ENCODE measurements at places on chromosomes 13 and 19.

- H3K27me3 ChIP-seq = no peaks in the 10 kb centered on the region
- no peak for DNase-seq
- no peak overlapping the region for H3K4me3 ChIP-seq
- H3K27ac ChIP-seq = no peak overlapping the region
- H3K36me3 ChIP-seq = no peaks in the 10 kb centered on the region
These were observed 22.7 kb upstream of the NAXD start for GRCh38 chr13:110592665-110593064.

DNA sequence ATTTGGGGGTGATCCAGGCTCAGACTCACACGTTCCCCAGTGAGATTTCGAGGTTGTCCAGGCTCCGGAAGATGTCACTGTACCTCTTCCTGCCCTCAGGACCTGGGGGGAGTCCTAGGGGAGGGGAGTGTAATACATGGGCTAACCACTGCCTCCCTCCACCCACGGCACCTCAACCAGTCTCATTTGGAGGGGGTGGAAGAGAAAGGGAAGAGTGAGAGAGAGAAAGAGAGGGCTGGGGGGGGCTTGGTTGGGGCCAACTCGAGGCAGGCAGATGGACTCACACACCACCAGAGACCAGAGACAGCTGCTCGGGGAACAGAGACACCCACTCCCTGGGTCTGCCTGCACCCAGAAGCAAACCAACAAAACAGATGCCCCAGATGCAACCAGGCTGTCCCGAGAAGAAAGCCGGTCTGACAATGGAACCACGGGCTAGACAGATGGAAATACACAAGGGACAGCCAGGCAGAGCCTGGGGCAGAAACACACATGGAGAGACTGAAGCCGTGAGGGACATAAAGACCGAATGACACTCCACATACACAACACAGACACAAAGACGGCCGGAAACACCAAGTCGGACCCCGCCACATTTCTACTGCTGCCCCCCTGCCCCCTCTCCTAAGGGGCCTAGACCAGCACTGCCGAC, 825 bp downstream of the GMIP start:
- no peaks in the 10 kb centered on the region for H3K27me3 ChIP-seq
- H3K27ac ChIP-seq = no peak overlapping the region
- H3K36me3 ChIP-seq = no peaks in the 10 kb centered on the region
- peak overlapping the region; percentile 66 for H3K4me3 ChIP-seq
- no peak for DNase-seq

- no peak overlapping the region for H3K27ac ChIP-seq
- H3K4me1 ChIP-seq = no peaks in the 10 kb centered on the region
- DNase-seq = no peak
These were observed 5.8 kb downstream of the KIRREL2 start for GRCh38 chr19:35862528-35862927.

DNA sequence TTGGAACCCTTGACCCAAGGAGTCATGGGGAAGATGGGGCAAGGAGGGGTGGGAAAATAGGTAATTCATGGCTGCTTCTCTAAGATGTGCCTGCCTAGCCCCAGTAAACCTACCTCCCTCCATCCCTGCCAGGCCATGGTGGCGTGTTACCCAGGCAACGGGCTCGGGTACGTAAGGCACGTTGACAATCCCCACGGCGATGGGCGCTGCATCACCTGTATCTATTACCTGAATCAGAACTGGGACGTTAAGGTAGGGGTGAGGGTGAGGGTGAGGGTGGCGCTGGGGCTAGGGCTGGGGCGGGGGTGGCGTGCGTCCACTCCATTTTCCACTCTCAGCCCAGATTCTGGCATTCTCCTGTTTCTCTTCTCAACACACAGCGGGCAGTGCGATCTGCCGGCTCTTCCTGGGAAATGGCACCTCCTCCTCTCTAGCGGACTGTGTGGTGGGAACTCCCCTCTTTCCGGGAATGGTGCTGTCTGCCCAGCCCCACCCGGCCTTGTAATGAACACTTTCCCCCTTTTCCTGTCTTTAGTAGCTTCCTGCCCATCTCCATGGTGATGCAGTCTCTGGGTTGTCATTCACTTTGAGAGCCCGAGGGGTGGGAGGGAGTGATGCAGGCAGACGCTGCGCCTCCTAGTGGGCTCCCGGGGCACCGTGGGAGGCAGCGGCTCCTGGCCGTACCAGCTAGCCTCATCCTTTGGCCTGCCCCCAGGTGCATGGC, 7.6 kb downstream of the EGLN2 start:
- H3K27me3 ChIP-seq = no peaks in the 10 kb centered on the region
- H3K36me3 ChIP-seq = no peaks in the 10 kb centered on the region
- H3K4me3 ChIP-seq = no peak overlapping the region
- peak; percentile 85 for DNase-seq
- peak overlapping the region; percentile 39 for H3K27ac ChIP-seq

Data from ovary (tissue), 10 donors.